Colonic mucosa (tissue), 4 donors: ENCODE measurements at places on chromosomes 7 and 10. TPM values are rescaled to one million over a fixed set of nuclear protein-coding genes. Genes with fewer than 3 reads are reported as not detected.

DNA sequence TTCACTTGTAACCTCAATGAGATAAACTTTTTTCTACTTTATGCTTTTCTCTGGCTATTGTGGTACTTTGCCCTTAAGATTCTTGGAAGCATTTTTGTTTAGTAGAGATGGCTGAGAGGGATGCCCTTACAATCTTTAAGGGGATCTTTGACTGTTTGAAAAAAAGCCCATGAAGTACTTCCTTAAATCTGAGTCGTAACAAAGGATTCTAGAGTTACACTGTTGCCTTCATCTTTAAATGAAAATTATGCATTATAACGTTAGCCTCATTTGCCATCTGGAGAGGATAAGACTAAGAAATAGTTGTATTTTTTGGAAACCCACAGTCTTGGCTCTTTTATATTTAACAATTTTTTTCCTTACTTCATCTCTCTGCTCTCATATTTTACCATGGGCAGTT, 37.8 kb upstream of the FZD1 start:
- DNase-seq, result no peak

DNA sequence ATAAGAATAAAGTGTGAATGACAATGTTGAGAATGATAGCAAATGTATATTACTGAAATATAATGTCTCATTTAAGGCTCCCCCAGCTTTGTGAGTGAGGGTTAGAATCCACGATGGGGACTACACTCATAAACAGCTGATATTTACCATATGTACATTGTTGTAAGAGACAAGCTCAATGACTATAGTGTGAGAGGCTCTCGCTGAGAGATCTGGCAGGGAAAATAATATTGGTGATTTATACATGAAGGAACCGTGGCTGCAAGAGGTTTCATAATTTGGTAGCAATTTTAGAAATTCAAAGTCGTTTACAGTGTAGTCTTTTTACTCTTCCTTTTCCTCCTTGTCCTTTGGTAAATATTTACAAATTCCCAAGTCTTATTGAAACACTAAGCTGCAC, 342.2 kb upstream of the AKR1E2 start:
- no peak for DNase-seq

GRCh38 chr7:33775790-33776189, 129.5 kb upstream of the BMPER start:
- no peak for DNase-seq

- DNase-seq, result no peak
These were observed 25.5 kb downstream of the C10orf105 start for GRCh38 chr10:71694039-71694501.

GRCh38 chr10:69327463-69328379, 49.4 kb downstream of the HK1 start:
- peak; percentile 81 for DNase-seq

DNA sequence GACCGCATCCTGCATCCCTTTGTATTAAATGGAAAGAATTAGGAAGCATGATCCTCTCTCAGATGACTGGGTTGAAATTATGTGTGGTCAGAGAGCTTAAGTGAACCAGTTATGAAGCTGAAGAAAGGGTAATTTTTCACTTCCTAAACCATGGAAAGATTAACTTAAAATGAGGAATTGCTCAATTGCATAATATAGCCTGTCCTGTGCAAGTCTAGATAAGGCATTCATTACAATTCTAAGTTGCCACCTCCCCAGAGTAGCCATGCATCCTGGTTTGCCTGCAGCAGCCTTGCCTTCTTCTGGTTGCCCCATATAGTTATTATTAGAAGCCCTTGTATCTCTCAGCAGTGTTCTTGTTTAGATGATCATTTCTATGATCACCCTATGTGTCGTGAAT, 45.3 kb downstream of the STARD3NL start:
- no peak for DNase-seq

GRCh38 chr7:65295409-65295808, 78.2 kb upstream of the ZNF92 start:
- DNase-seq, result no peak

The ZNF316 gene
- total RNA-seq, result 23.9 TPM

The H2BK1 gene
- not detected for total RNA-seq

The ZNF488 gene
- total RNA-seq, result 4.1 TPM

The PBLD gene
- 20.9 TPM for total RNA-seq

The MMD2 gene
- not detected for total RNA-seq

The NSMCE4A gene
- 55.0 TPM for total RNA-seq

The TMEM196 gene
- not detected for total RNA-seq

The CLEC5A gene
- total RNA-seq, result 0.27 TPM

The IFIT1B gene
- total RNA-seq, result not detected

The LRMDA gene
- total RNA-seq, result 5.2 TPM

The PAX4 gene
- total RNA-seq, result 0.88 TPM

The NUTM2B gene
- total RNA-seq, result 0.98 TPM
